ENCODE measurements at places on chromosomes 12 and 14. TPM values are rescaled to one million over a fixed set of nuclear protein-coding genes. Genes with fewer than 3 reads are reported as not detected.

The CFL2 gene
- total RNA-seq = 56.9 TPM

The MYH6 gene
- not detected for total RNA-seq

The MLEC gene
- 105 TPM for total RNA-seq

The LRRK2 gene
- total RNA-seq = 22.9 TPM

The NKX2-1 gene
- total RNA-seq = not detected

The AKAP3 gene
- total RNA-seq = 1.3 TPM

The GALNT9 gene
- total RNA-seq = 0.26 TPM

The C12orf54 gene
- not detected for total RNA-seq

The AICDA gene
- not detected for total RNA-seq

The BCAT1 gene
- total RNA-seq = 138 TPM

The NGB gene
- total RNA-seq = not detected

The GMPR2 gene
- total RNA-seq = 93.1 TPM

The ANKRD33 gene
- total RNA-seq = 0.06 TPM

The CAMKK2 gene
- total RNA-seq = 13.9 TPM

The PPP1CC gene
- total RNA-seq = 73.2 TPM

The DDN gene
- total RNA-seq = 0.13 TPM

The MYO1A gene
- total RNA-seq = under 0.01 TPM

The PLEK2 gene
- total RNA-seq = 2.2 TPM

The COCH gene
- total RNA-seq = 0.06 TPM

The CPNE6 gene
- total RNA-seq = not detected

The FGD6 gene
- 4.4 TPM for total RNA-seq

The LMO3 gene
- total RNA-seq = 0.99 TPM

The DPY19L2 gene
- 2.0 TPM for total RNA-seq

The HPD gene
- total RNA-seq = 4.7 TPM

The IFNG-AS1 gene
- total RNA-seq = 0.26 TPM

The NTS gene
- 0.44 TPM for total RNA-seq

The TNFAIP2 gene
- 65.9 TPM for total RNA-seq

The TAS2R30 gene
- total RNA-seq = 6.2 TPM

The ZFYVE21 gene
- 60.4 TPM for total RNA-seq

The TMEM132D gene
- total RNA-seq = not detected

The MAP1LC3B2 gene
- 0.53 TPM for total RNA-seq

The ELK3 gene
- total RNA-seq = 14.4 TPM

The SAMD15 gene
- total RNA-seq = 2.8 TPM

The AQP2 gene
- total RNA-seq = not detected

The ATXN7L3B gene
- total RNA-seq = 15.2 TPM

The TGFB3 gene
- total RNA-seq = 12.3 TPM

The OR11H6 gene
- total RNA-seq = not detected

The PIK3C2G gene
- not detected for total RNA-seq

The LMNTD1 gene
- not detected for total RNA-seq

The LRP10 gene
- 56.5 TPM for total RNA-seq
